Fibroblast of mammary gland (primary cell): ENCODE measurements at places on chromosomes 16 and 17.

DNA sequence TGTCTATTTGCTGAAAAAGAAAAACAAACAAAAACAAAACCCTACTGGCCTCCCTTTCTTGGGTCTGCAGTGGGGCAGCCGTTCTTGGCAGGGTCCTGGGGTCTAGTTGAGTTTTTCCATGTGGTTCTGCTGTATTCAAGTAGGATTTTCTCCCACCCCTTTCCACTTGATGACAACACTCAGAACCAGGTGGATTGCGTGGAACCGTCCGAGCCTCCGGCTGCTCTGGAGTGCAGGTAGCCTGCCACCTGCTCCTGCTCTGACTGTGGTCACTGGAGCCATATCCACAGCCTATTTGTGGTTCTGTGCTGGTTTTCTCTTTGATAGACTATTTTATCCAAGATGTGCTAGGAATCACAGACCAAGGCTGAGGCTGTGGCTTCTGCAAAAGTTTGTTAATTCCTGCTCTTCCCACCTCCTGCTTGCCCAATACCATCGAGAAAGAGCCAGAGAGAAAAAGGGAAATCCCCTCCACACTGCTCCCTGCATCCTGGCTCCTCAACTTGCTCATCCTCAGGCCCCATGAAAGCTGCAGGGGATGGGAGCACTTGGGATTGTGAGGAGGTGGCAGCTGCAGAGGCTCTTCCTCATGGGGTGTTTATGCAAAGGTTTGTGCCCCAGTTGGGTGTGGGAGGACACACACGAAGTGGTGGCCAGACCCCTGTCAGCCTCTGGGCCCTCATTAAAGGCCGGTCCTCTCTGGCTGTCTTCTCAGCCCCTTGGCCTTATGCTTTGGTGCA is 377.8 kb upstream of the TNRC6C start:
- DNase-seq, result no peak

DNA sequence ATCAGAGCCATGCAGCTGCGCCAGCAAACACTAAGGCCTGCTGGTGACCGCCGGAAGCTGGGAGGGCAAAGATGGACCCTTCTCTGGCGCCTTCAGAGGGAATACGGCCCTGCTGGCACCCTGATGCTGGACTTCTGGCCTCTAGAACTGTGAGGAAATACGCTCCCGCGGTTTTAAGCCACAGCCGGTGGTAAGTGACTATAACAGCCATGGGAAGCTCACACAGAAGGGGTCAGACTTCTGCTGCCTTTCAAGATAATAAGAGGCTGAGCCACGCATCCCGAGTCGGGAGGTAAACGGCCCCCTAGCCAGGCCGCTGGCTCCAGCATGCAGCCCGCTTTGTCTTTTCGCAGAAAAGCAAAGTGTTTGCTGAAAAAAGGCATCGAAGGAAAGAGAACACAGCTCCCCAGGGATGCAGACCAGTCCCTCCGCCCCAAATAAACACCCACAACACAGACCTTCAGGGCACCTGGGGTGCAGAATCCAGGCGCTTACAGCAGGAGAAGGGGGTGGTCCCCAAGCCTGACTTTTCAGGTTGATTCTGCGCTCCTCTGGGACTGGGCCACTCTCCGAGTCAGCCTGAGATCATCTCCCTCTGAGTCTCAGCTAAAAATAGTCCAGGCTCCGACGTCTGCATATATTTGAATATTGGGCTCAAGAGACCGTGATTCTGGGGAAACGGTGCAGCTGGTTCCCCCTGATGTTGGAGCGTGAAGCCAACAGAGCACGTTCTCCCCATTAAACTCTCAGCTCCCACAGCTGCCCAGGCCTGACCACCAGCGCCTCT is 89.7 kb downstream of the MGAT5B start:
- peak; percentile 5 for DNase-seq

DNA sequence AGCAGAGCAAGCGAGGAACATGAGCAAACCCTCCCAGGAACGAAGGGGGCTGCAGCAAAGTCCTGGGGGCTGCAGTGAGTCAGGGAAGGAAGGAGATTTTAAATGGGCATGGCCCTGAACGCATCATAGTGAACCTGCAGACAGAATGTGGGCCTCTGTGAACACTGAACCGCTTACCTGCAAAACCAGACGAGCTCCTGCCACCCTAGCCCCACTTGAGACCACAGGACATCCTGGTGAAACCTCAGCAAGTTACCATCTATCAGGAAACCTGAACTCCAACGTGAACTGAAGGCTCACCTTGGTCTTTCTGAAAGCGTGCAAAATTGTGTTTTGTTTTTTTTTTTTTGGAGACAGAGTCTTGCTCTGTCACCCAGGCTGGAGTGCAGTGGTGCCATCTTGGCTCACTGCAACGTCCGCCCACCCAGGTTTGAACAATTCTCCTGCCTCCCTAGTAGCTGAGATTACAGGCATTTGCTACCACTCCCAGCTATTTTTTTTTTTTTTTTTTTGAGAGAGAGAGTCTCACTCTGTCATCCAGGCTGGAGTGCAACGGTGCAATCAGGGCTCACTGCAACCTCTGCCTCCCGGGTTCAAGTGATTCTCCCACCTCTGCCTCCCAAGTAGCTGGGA is 30.8 kb downstream of the FANCA start:
- no peak for DNase-seq

DNA sequence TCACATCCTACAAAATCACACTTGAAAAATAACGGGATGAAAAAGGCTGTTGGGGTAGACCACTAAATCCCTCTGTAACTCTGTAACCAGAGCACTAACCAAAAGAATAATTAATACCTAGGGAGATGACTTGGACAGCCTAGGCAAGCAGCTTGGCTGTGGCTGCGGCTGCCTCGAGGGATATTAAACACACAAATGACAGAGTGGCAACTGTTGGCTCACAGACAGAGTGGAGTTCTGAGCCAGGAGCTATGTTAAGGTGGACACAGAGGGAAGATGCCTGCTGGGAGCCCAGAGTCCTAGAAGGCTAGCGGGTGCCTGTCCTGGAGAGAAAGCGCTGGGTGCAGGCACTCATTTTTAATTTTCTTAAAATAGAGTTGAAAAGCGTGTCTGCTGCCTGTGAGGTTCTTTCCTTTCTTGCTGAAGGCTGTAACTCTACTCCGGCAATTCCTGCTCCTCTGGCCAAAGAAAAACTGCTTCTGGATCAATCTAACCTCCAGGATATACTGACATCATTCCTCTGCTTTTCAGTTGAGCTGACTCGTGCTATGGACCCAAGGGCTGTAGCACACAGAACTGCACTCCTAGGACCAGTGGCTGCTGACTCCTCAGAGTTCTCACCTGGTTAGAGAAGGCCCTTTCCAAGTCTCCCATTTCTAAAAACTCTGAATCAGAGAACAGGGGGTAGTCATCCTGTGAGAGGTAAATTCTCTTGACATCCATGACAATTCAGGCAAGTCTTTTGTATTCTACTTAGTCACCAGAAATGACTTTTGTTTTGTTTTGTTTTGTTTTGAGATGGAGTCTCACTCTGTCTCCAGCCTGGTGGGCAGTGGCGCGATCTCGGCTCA is 147.9 kb downstream of the STX8 start:
- no peak for DNase-seq

GRCh38 chr16:73048292-73049080 is 558 bp upstream of the ZFHX3 start:
- no peak for DNase-seq

- no peak for DNase-seq
Measured at GRCh38 chr16:27410761-27411160, 8.8 kb downstream of the IL21R start.

DNA sequence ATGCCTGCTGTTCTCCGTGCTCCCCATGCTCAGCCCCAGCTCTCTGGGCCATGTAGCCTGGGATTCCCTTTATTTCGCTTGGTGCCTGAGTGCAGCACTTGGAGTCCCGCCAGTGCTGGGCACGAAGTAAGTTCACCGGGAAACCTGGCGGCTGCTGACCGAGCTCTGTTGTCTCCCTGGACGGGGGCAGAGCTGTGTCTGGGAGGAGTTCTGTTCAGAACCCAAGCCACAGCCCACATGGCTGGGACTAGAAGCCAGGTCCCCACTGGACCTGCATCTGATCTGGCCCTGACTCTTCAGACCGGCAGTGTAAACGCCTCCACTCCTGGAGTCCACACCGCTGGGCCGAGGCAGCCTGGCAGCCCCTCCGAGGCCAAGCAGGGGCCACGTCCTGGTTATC is 37.5 kb upstream of the CIBAR2 start:
- DNase-seq, result no peak
